Activated CD4-positive, alpha-beta T cell treated with anti-CD3 and anti-CD28 coated beads, Interleukin-2, amount 50 U/mL, for 16 hours (primary cell): ENCODE measurements at places on chromosomes 13 and 19.
A peak's percentile ranks its signal among the peaks of the same experiment; 100 is the strongest.

GRCh38 chr19:3792114-3792513 is 5.9 kb upstream of the MATK start:
- DNase-seq, result no peak

DNA sequence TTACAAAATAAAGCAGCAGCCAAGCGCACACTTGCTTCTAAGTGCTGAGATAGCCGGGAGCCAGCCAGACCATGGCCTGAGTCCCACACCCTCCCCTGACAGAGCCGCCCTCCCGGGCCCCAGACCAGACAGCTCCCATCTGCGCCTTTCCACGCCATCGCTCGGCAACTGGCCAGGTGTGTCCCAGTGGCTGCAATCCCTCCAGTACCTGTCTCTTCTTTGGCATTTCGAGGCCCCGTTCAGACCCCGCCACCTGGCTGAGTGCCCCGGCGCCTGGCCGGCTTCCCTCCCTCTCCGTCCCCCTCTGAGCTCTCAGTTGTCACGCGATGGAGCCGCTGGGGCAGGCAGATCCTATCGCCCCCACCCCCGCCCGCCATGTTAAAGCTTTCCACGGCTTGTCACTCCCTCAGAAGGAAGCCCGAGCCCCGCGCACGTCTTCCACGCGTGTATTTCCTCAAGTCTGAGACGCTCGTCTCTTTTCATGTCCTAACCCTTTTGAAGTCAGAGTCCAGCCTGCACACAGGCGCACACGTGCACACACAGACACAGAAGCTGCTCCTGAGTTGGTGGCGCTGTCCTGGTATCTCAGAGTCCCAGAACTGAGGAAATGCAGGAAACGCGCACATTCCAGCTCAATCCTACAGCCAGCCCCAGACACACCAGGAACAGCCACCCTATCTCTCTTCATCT is 7.9 kb downstream of the MLLT1 start:
- DNase-seq, result no peak

DNA sequence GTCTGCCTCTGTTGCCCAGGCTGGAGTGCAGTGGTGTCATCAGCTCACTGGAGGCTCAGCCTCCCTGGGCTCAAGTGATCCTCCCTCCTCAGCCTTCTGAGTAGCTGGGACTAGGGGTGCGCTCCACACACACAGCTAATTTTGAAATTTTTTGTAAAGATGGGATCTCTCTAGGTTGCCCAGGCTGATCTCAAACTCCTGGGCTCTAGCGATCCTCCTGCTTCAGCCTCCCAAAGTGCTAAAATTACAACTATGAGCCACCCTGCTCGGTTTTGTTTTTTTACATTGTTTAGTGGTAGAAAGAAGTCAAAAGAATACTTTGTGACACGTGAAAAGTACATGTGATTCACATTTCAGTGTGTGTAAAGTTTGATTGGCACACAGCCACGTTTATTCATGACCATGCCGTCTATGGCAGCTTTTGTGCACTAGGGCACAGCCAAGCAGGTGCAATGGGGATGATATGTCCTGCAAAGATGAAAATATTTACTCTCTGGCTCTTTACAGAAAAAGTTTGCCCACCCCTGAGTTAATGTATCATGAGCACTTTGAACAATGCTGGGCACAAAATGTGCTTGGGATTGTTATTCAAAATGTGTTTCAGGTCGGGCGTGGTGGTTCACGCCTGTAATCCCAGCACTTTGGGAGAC is 16.2 kb upstream of the NFIC start:
- no peak for DNase-seq

DNA sequence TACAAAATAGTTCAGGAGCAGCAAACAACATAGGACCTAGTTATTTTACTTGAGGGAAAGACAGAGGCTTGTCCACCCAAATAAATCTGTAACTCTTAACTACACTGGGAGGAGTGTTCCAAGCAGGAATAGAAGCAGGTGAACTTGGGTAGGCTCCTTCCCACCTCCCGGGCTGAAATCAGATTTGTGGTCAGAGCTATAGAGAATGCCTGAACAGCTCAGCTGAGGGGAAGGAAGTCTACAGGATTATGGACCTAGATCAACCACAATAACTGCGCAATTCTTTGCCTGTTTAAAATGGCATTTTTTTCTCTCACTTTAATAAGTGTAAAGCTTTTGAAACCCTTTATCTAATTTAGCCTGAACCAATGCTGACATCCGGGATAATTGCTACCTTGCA is 73.5 kb upstream of the IRS2 start:
- no peak for DNase-seq

DNA sequence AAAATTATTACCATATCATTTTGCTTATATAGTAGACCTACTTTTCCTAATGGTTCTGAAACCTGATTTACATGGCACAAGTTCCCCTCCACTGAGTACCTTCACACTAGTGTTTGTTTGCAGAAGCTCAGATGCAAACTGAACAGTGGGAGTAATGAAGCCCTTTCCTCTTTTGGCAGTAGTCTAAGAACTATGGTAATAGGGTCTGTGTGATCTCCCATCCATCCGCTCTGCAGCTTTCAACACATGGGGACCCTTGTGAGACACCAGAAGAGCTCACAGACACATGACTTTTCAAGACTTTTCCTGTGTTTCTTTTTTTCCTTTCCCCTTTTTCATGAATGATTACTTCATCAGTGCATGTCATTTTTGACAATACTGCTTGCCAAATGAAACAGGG is 336.0 kb downstream of the ATP8A2 start:
- no peak for DNase-seq

GRCh38 chr13:80469105-80469852 is 128.4 kb upstream of the SPRY2 start:
- DNase-seq, result no peak

DNA sequence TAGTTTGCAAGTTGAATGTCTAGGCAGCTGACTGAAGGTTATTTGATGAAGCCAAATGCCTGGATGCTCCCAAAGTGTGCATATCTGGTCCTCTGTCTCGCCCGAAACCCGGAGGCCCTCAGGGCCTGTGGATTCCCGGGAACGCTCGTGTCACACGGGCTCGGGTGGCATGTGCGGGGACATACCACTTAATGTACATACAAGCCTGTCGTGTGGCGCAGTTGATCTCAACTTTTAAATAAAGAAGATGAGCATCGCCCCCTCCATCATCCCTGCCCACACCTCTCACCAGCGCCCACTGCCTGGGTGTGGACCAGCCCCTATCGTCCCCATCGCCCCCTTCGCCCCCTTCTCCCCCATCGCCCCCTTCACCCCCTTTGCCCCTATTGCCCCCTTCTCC is 33.9 kb downstream of the ATP11A start:
- DNase-seq, result no peak

GRCh38 chr19:7013678-7014077 is 7.6 kb downstream of the MBD3L2B start:
- peak; percentile 39 for DNase-seq

- DNase-seq, result no peak
Observed at GRCh38 chr13:46748300-46748699, 48.7 kb downstream of the ESD start.

- DNase-seq, result no peak
Observed at GRCh38 chr19:49441960-49442350, 628 bp upstream of the SLC17A7 start.

GRCh38 chr13:30340331-30341250 is 33.2 kb upstream of the KATNAL1 start:
- DNase-seq, result no peak

- no peak for DNase-seq
Observed at GRCh38 chr19:46815833-46816627, 27.6 kb upstream of the SLC1A5 start.

DNA sequence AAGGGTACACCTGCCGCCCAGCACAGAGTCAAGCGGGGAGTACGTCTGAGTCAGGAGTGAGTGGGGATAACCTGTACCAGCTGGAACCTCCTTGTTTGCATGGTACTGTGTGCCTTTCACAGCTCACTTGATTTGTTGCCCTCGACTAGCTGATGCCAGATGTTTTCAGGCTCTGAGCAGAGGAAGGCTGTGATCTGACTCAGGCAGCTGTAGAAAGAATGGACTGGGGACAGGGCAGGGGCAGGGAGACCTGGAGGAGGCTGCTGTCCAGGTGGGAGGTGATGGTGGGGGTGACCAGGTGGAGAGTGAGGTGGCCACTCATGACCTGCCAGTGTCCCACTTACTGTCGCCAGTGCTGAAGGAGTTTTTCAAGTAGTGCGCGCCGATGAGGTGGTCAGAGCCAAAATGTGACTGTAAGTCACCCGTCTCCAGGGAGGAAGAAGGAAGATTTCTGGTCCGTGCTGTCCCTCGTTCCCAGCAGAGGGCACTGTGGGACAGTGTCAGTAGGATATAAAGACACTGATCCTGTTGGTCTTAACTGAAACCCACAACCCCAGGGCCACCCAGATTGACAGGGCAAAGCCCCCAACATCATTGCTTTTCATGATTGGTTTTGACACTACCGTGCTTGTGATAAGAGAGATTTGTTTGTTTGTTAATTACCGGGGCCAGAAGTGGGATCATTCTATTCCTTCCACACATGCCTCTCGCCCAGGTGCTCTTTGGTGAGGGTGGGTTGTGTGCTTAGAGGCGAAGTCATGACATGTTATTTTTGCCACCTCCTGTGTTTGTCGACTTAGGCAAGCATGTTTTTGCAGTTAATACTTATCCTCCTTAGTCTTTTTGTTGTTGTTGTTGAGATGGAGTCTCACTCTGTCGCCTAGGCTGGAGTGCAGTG is 128.4 kb downstream of the DPF1 start:
- peak; percentile 56 for DNase-seq

DNA sequence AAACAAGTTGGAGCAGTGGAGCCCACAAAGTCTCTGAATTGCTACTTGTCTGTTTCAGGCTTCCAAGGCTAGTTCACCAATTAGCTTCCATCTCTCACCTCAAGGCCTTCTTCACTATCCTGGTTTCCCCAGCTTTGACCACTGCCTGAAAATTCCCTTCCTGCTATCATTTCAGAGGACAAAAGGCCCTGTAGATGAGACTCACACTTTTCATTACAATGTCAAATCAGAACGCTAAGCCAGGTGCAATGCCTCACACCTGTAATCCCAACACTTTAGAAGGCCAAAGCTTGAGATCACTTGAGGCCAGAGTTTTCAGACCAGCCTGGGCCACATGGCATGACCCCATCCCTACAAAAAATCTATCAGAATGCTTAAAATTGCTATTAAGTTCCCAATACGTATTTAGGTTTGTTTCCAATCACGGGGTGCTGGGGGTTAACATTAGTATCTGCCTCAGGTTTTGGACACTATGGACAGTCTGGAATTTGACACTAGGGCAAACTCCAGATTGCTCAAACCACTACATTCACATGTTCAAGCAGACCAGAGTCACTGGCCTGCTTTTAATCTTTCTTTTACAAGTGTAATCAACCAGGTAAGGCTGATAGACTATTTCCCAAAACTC is 5.5 kb downstream of the TPT1 start:
- no peak for DNase-seq

DNA sequence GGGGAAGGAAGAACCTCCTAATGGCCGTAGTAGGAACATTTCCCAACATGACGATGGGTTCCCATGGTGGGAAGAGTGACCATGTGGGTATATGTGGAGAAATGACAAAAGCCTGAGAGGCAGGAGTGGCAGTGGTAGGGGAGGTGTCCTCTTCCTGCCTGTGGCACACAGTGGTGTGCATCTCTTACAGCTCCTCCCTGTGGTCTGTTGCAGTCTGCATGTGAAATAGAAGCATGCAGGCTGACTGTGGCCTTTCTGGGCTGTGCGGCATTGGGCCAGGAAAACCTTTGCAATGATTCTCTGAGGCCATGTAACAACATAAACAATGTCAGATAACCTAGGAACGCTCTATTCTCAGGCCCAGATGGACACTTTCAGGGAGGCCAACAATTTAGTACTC is 84.0 kb downstream of the LACC1 start:
- DNase-seq, result no peak

DNA sequence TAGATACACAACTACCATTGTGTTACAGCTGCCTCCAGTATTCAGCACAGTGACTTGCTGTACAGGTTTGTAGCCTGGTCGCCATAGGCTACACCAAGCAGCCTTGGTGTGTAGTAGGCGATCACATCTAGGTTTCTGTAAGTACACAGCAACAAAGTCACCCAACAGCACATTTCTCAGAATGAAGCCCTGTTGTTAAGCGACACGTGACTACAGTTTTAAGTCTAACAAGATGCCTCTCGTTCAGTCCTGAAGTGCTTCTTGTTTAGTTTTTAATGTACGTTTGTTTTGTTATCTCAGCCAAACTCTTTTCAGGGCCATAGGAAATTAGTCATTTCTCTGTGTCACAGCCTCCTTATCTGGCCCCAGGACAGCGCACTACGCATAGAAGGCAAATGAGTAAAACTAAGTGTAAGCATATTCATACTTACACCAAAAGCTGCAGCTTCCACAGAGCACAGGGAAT is 50.0 kb upstream of the GPR183 start:
- peak; percentile 93 for DNase-seq

GRCh38 chr19:51226067-51226466 is 1.2 kb downstream of the CD33 start:
- no peak for DNase-seq

- no peak for DNase-seq
Observed at GRCh38 chr19:14525729-14526128, 3.7 kb upstream of the TECR start.

DNA sequence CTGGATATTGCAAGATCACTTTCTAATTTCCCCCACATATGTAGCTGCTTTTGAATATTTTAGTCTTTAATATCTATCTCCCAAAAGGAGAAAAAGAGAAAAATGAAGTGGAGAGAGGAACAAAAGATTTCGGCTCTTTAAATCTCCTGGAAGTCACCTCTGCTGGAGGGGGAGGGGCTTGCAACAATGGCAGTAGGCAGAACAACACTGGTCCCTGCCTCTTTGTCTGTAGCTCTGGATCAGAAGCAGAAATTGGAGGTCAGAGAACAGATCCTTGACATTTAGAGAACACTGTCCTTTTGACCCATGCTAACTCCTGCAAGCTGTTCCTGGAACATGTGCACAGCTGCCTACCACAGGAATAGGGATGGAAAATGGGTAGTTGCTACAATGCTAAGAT is 86.7 kb upstream of the GPR12 start:
- no peak for DNase-seq

DNA sequence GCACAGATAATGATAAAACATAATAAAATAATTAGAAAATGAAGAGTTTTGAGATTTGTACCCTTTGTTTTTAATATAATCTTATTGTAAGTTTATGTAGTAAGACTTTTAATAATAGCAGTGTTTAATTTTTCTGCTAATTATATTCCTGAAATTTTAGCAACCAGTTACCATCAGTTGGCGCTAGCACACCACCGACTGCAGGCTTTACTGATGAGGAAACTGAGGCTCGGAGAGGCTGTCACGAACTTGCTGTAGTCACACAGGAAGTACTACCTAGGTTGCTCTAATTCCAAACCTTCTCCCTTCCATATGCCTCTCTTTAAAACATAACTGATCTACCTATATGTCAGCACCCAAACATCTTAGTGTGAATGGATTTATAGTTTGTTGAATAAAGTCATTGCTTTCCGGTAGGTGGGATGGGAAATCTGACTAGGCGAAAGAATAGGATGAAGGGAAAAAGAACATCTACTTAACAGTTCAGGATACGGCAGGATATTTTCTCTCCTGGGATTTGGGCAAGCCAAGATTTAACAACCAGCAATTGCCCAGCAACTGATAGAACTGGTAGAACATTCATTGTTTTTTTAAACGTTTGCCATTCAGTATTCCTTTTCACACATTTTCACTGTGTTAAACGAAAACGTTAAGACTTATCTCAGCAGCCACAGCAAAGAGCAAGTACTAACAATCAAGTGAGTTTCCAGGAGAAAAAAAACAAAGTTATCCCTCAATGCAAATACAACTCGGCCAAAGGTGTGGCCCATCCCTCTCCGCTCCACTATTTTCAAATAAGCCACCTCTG is 822 bp upstream of the RFXAP start:
- no peak for DNase-seq
